Activated CD8-positive, alpha-beta memory T cell treated with anti-CD3 and anti-CD28 coated beads for 1 hour (primary cell): ENCODE measurements at places on chromosomes 12 and 14.

GRCh38 chr14:35877276-35877675 is 51.1 kb downstream of the BRMS1L start:
- no peak for DNase-seq

DNA sequence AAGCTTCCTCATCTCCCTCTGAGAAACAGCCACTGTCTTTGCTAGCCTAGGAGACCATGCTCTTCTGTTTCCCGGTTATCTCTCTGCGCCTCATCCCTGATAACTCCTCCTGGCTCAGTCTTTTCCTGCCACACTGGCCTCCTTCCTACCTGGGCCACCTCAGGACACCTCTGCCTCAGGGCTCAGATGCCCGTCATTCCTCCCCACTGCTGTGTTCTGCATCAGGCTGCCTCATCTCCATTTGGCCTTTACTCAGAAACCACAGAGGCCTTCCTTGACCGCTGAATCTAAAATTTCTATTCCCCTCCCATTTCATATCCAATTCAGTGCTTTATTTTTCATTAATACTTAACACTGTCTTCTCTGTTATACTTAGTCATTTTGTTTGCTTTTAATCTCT is 311.0 kb upstream of the RGS6 start:
- DNase-seq: no peak

DNA sequence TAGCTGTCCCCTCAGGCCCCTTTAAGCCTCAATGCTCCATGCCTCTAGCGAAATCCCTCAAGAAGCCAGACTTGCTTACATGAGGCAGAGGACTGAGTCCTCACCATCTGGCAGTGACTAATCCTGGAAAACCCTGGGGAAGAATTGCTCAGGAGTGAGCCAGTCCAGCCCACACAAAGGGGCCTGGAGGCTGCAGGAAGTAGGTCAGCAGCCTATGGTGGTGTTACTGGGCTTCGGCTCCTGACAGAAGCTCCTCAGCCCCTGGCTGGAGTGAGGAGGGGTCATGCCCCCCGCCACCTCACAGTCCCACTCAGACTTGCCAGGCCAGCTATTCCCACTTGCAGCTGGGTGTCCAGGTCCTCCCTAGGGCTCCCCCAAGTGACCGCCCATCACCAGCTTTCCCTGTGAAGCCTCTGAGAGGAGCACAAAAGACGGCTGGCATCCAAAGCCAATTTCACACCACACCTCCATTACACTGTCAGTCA is 250.5 kb downstream of the DPF3 start:
- DNase-seq: no peak

- DNase-seq: no peak
Observed at GRCh38 chr12:111242184-111242583, 126.7 kb downstream of the PHETA1 start.

DNA sequence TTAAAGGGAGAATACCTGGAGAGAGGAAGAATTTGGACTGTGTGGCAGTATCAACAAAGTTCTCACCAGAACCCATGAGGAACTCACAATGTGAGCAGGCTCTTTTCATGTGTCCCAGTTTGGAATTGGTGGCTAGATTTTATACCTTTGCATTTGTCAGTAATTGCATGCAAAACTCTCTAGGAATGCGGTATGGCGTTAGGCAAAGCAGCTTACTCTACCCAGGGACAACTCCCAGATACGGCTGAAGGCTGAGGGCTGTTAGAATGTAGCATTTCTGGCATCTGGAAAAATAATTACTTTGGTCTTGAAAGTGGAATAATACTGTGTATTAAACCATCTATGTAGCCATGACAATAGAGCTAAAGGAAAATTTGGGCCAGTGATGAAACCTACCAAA is 635.5 kb downstream of the SLC16A7 start:
- DNase-seq: no peak

DNA sequence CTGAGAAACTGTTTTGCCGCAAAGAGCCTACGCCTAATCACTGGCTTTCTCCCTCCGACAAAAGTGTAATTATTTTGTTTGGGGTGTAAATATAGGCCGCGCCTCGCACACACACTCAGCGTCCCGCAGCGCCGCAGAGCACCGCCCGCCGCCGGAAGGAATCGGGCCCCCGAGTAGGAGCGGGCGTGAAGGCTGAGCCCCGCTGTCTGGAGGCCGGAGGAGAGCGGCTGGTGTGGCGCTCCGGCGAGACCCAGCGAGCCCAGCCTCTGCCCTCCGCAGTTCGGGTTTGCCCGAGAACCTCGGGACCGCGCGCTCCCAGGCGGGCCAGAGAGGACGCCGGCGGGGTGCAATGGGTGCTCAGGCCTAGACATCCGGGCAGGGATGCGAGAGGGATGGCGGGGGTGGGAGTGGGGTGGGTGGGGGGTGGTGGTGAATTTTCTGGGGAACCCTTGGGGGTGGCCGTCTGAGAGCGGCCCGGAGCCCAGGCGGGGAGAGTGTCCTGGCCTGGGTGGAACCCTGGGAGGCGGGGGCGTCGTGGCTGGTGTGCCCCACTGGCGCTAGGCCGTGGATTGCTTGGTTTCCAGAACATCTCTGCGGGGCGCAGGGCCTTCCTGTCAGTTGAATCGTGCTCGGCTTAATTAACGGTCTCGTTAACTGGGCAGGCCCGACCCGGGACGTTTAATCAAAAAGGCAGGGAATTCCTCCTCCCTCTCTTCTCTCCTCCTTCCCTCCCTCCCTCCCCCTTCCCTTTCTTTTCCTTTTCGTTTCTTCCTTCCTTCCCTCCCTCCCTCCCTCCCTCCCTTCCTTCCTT is 4.7 kb upstream of the LHX5 start:
- DNase-seq: no peak

DNA sequence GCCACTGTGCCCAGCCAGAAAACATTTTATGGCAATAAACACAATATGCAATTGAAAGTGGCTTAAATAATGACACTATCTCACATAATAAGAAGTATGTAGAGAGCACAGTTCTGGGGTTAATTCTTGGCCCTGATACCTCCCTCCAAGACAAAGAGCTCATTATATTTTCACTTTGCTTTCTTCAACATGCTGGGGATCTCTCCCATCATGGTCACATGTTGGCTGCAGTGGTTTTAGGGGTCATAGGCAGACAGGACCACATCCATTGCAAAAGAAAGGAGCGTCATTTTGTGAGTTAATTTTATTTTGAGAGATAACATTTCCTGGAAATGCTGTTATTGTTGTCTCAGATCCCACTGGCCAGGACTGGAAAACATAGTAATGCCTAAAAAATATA is 8.3 kb upstream of the SLC38A2 start:
- DNase-seq: no peak

DNA sequence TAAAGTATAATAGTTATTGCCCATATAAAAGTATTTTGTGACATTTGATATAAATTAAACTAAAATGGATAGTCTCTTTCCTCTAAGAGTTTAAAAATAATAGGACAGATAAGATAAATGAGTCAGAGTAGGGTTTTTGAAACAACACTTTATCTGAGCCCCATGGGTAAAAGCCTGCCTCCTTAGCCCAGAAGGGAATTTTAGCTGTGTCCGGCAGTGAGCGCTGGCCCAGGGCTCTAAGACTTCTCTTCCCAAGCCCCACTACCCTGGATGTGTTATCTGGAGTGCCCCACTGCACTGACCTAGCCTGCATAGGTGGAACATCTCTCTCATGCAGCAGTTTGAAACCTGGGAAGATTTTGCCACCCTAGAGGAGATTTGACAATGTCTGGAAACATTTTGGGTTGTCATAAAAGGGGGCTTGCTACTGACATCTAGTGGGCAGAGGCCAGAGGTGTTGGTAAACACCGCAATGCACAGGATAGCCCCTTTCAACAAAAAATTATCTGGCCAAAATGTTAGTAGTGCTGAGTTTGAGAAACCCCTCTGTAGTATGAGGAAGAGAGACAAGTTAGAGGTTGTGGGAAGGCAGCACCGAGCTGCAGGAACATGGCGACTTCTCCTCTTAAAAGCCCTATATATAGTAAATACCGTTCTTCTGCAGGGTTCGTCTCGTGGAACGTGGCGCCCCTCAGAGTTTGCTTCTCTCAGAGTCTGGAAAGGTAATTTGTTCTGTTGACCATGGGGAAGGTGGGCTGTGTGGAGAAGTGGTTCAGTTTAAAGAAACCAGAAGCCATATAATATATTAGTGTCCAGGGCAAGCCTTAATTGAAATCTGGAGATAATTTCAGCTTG is 29.3 kb upstream of the ATF1 start:
- no peak for DNase-seq

- DNase-seq: no peak
Observed at GRCh38 chr12:57005980-57006808, at the start of gene ZBTB39. Gene ZBTB39 (minus strand): TSS chr12:57006546. CDS start chr12:57004917, 1,629 bp downstream.

GRCh38 chr14:57884175-57884574 is 18.3 kb upstream of the SLC35F4 start:
- DNase-seq: no peak

- DNase-seq: no peak
Observed at GRCh38 chr14:89455412-89455811, 38.4 kb upstream of the FOXN3 start.

GRCh38 chr12:18689771-18690170 is 48.0 kb downstream of the PLCZ1 start:
- DNase-seq: no peak

DNA sequence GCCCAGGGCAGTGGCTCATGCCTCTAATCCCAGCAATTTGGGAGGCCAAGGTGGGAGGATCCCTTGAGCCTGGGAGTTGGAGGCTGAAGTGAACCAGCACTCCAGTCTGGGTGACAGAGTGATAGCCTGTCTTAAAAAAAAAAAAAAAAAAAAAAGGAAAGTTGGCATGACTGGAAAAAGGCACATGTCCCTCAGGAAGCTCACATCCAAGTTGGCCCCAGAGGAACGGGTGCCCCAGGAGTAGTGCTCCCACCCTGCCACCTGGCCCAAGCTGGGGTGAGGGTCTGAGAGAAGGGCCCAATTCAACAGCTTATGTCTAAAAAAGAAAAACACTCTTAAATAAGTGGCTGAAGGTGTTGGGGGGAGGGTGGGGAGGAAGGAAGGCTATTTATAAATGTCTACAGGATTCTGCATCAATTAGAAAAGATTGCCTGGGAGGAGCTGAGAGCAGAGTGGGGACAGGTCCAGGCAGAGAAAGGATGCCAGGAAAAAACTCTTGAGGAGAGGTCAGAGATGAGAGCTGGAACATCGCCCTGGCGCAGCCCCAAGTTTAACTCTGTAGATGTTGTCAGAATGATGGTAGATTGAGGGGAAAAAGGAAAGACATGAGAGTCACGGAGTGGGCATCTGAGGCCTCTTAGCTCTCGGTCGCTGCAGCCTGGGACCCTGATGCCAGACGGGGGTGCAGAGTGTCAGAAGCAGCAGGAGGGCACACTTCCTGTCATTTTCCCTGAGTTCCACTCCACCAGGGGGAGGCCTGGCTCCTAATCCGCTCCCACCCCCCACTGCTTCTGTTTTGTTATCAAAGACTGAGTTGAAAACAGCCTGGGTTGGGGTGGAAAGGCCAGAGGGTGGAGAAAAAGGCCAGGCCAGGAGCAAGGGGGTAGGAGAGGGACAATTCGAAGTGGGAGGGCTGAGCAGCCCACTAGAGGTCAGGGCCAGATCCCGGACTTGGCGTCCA is 7.3 kb downstream of the SPRYD3 start:
- DNase-seq: no peak
